ENCODE measurements at places on chromosomes 4 and X.

GRCh38 chrX:107272431-107272921, 66.1 kb downstream of the DNAAF6 start:
- no peak for DNase-seq

GRCh38 chr4:140091305-140091704, 62.7 kb downstream of the MAML3 start:
- DNase-seq, result no peak

DNA sequence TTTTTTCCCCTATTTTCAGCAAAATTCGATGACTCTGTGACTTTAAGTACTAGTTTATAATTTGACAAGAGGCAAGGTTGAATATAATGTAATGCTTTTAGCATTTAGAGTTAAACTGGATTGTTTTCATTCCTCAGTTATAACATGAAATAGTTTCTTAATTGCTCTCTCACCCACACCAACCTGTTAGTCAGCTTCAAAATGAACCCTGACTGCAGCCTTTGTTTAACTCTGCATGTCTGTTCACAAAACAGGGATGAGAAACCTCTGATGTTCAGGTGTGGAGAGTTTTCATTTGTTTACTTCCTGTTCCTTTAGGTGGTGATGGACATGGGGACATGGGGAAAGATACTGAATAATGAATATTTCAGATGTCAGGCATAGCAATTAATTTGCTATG, 49.9 kb upstream of the MND1 start:
- no peak for DNase-seq

DNA sequence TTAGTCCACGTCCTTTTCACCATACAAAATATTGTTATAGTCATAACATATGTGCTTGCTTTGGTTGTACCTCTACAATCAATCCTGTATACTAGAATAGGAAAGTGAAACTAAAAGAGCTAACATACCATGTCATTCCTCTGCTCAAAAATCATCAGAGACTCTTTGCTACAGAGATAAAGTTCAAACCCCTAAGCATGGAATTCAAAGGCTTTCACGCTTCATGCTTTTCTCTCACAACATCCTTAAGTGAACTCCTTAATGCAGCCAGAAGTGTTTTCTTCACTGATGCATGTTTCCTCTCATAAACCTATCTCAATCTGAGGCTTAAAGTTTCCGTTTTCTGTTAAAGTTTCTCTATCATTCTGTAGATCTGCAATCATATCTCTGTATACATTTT, 744.6 kb upstream of the IGFBP7 start:
- no peak for DNase-seq

GRCh38 chr4:24928708-24929107, 15.9 kb upstream of the CCDC149 start:
- DNase-seq, result no peak

GRCh38 chr4:122219356-122219755, 67.2 kb downstream of the BLTP1 start:
- DNase-seq, result no peak

Data from cardiac septum (tissue), 1 donor.